Stimulated activated CD4-positive, alpha-beta T cell treated with anti-CD3 and anti-CD28 coated beads, Interleukin-12 subunit alpha, Interleukin-12 subunit beta, amount 100 ng/mL, for 4 hours (primary cell): ENCODE measurements at places on chromosomes 3 and 15.

DNA sequence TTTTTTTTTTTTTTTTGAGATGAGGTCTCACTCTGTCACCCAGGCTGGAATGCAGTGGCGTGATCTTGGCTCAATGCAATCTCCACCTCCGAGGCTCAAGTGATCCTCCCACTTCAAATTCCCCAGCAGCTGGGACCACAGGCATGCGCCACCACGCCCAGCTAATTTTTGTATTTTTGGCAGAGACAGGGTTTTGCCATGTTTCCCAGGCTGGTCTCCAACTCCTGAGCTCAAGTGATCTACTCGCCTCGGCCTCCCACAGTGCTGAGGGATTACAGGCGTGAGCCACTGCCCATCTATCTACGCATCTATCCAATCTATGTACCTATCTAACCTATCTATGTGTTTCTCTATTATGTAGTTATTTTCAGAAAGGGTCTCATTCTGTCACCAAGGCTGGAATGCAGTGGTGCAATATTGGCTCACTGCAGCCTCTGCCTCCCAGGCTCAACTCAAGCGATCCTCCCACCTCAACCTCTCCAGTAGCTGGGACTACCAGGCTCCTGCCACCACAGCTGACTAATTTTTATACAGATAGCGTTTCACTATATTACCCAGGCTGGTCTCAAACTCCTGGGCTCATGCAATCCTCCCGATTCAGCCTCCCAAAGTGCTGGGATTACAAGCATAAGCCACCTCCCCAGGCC lies 20.2 kb upstream of the GPX1 start:
- DNase-seq, result no peak

DNA sequence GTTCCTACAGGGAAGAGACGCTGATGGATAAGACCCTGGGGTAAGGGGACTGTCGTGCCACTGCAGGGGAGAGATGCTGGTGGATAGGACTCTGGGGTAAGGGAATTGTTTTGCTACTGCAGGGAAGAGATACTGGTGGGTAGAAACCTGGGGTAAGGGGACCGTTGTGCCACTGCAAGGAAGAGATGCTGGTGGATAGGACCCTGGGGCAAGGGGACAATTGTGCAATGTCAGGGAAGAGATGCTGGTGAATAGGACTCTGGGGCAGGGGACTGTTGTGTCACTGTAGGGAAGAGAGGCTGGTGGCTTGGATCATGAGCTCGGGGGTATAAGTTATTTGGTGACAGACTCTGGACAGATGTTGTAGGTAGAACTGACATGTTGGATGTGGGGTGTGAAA lies 37.6 kb downstream of the WNT7A start:
- no peak for DNase-seq

GRCh38 chr3:171497468-171497867 lies 37.3 kb upstream of the TNIK start:
- DNase-seq, result no peak

DNA sequence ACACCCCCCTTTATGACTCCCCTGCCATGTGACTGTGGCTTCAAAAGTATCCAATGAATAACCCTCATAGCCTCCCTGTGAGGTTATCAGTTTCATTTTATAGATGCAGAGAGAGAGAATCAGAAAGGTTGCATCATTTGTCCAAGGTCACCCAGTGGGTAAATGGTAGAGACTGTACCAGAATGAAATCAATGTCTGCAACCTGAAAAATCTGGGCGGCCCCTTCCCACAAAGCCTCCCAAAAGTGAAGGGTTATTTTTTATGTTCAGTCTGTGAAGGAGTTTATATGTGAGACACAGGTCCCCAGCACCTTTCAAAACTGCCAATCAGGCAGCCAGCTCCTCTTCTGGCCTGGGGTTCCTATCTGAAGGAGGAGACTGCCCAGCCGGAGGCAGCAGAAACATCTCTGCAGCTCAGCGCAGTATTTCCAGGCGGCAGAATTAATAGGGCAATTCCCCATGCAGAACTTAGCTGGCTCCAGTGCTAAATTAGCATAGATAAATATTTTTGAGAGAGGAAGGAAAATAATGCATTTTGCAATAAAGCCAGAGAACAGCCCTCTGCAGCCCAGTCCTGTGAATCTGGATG lies 130.8 kb upstream of the PRR20G start:
- DNase-seq, result no peak

GRCh38 chr3:124149771-124150170 lies 157.8 kb upstream of the ROPN1 start:
- no peak for DNase-seq
